ENCODE measurements at places on chromosomes 12 and 14.

DNA sequence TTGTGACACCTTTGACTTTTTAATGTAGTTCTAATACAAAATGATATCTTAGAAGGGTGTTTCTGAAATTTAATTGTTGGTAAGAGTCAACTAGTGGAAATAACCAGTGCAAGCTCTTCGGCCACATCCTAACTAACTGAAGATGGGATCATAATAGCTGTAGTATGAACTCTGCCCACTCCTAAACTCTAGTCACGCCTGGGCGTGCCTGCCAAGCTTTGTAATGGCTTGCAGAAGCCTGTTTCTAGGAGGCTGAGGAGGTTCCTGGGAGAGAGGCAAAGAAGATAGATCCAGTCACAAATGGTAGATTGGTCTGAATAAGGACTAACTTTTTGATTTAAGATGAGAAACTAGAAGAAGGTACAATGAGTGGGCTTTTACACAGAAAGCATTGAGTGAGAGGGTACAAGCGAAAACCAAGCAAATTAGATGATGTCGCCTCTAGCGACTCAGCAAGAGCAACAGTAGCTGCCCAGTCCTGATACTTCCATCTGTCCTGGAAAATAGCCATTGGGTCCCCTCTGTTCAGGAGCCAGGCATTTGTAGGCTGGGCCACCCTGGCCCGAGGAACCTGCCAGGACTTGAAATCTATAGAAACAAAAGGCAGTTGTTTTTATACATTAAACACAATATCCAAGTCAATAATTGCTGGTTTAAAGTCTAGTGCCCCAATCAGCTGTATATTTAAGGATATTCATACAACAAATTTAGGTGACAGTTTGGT lies 148.8 kb downstream of the SLC38A4 start:
- no peak for DNase-seq

GRCh38 chr12:5254703-5255102 lies 177.2 kb upstream of the NTF3 start:
- no peak for DNase-seq

- DNase-seq: no peak
Measured at GRCh38 chr12:108065069-108065468, 64.0 kb upstream of the WSCD2 start.

GRCh38 chr12:131378176-131378842 lies 332.6 kb upstream of the SFSWAP start:
- DNase-seq: no peak

- DNase-seq: no peak
Measured at GRCh38 chr14:43168371-43168925, 1338.6 kb downstream of the FSCB start.

- peak; percentile 43 for DNase-seq
Measured at GRCh38 chr14:36657399-36658122, 4.1 kb upstream of the PAX9 start.

- no peak for DNase-seq
Measured at GRCh38 chr14:82855912-82856391, 1322.3 kb upstream of the SEL1L start.

- DNase-seq: no peak
Measured at GRCh38 chr12:5904969-5905368, 40.1 kb downstream of the ANO2 start.

Measured in femur (tissue), 1 donor.